ENCODE measurements at places on chromosomes 2 and 18. TPM values are rescaled to one million over a fixed set of nuclear protein-coding genes. Genes with fewer than 3 reads are reported as not detected.

RGPD8 gene
- 8.1 TPM for total RNA-seq

CBLN2 gene
- total RNA-seq: not detected

CPS1 gene
- 3.4 TPM for total RNA-seq

DNA sequence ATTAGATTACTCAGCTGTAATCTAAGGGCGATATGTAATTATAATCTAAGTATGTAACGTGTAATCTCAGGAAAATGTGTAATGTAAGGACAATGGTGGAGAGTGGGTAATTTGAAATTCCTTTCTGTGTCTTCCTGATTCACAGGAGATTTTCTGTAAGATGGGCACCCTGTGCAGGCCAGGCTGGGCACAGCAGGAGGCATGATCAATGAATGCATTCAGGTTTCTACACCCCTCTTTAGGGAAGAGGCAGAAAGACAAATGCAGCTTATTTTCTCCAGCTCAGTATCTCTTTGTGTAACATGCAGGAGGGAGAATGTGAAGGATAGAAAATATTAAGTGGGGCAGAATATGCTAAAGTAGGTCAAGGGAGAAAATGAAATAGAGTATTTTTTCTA lies 320.1 kb downstream of the PIK3C3 start:
- DNase-seq: no peak

- DNase-seq: no peak
These were observed 664 bp downstream of the CCT4 start for GRCh38 chr2:61887717-61888266.

Data from heart left ventricle (tissue), 16 donors.